ENCODE measurements at places on chromosomes 3 and 15.

DNA sequence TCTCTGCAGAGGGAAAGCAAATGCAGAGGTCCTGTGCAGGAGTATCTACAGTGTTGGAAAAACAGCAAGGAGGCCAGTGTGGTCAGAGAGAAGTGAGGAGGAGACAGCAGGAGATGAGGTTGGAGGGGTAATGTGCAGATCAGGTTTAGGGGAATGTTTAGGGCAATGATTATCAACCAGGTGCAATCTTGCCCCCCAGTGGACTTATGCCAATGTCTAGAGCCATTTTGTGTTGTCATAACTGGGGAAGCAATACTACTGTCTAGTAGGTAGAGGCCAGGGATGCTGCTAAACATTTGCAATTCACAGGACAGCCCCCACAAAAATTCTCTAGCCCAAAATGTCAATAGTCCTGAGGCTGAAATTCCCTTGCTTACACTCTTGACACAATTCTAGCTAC lies 13.1 kb downstream of the CCDC191 start:
- DNase-seq, result no peak

- no peak for DNase-seq
Measured at GRCh38 chr15:68620721-68621527, 42.1 kb downstream of the CORO2B start.

DNA sequence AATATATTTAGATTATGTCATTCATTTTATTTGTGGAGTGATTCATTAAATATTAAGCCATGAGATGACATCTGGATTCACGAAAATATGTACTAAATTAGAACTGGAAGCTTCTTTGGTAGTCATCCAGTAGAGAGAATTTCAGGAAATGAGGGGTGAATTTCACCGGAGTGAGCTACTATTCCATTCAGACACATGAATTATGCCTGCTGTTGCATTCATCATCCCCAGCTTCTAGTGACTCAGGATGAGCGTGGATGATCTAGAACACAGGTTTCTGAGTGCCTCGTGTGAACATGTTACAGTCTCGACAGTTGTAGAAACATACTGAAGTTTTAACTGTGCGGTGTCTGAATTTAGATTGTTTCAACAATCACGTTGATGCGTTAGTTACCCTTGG lies 42.9 kb upstream of the GABRG3 start:
- DNase-seq, result no peak

DNA sequence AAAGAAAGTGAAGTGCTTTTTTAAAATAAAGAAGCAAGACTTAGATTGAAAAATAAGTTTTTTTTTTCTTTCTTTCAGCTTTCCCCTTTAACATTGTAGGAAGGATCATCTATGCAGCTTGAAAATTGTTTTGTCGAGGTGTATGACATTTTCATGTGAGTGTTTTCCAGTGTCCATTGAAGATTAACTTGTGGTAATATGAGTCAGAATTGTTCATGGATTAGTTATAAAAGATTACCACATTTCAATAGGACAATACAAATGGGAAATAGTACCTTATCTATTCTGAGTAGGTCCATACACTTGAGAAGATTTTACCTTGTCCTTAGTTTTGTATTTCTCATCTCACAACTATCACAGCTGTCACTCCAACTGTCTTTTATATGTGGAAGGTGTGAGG lies 1234.7 kb downstream of the NSUN3 start:
- DNase-seq, result no peak

DNA sequence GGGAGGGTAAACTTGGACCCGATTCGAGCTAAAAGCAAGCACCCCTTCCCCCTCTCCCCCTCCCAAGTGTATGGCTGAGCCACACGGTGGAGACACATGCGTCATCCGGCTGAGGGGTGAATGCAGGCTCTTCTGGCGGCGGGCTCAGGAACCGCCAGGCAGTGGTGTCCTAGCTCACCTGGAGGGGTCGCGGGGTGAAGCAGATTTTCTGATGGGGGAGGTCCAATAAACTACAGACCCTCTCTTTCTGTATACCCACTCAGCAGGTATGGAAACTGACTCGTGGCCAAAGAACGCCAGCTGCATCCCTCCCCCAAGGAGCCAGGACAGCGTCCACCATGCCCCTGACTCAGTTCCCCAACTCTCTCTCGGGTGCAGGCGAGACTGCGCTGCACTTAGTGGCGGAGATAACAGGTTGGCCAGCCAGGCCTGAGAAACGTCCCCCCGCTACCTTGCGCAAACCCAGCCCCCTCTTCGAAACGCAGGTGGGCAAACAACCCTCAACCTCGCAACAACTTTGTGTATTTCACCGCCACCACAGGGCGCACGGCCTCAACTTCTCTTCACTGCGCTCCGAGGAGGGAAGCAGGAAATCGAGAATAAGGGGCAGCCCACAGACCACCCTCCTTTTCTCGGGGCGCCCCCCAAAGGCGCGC lies 1.3 kb downstream of the MAGI1 start:
- no peak for DNase-seq

- no peak for DNase-seq
Measured at GRCh38 chr15:80414546-80415357, 10.6 kb downstream of the ARNT2 start.

- no peak for DNase-seq
Measured at GRCh38 chr3:55664387-55664786, 177.3 kb upstream of the WNT5A start.

- DNase-seq, result no peak
Measured at GRCh38 chr15:35757361-35757760, 211.4 kb upstream of the DPH6 start.

- DNase-seq, result peak; percentile 59
Measured at GRCh38 chr3:15055019-15055557, 10.0 kb downstream of the MRPS25 start.

DNA sequence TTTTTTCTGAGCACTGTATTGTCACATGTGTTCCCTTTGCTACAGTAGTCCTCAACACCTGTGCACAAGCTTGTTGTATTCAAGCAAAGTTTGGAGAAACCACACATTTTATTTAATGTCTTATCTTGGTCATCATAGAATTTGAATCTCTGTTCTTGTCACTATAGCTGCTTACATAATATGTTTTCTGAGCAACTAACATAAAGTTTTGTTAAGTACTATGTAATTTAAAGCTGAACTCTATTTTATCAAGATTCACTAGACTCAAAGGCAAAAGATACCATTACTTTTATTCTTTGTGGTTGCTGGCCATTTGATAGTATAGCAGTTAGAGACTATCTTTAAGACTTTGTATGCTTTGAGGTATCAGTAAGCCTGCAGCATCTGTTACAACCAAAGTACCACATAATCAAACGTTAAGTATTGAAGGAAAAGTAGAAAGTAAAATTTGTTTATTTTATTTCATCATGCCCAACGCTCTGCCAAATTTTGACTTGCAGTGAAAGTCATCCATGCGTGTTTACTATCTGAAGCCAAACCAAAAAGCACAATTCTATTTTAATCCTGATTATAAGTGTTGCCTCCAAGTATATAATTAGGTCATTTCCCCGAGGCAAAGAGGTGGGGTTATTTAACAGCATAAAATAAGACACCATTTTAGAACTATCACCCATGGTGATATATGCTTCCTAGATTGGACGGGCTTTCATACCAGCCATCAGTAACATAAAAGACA lies 10.3 kb upstream of the ABHD10 start:
- DNase-seq, result no peak

- no peak for DNase-seq
Measured at GRCh38 chr15:77617476-77618230, 15.1 kb downstream of the LINGO1 start.

GRCh38 chr3:46395210-46395661 lies 11.6 kb downstream of the CCR5AS start:
- no peak for DNase-seq

DNA sequence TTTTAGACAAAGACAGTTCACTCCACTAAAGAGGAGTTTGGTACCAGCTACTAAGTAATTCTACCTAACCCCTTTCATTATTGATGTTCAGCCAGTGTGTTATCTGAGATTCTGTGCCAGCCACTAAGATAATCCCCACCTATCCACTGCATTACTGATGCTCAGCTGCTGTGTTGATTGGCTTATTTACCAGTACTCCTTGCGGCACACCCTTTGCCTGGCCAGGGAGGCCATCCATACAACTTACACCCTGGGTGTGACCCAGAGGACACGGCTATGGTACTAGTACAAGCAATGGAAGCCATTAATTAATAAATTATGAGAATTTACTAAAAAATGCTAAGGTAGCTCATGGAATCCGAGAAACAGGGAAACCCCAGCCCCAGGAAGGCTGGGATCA lies 290.7 kb upstream of the CTNNB1 start:
- DNase-seq, result no peak

DNA sequence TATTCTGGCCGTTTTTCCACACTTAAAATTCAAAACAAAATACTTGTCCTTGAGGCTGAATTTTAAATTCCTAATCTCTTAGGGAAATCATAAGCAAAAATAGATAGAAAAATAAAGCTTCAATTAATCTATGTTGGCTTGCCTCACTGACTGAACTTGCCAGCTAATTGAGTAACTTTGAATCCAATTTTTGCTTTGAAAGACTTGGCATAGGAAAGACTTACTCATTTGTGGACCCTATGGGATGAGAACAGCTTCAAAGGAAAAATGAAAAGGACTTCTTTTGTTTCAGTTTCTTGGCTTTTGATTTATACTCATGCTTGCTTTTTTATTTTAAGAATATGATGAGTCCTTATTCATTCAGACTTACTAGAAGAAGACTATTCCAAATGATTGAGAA lies 370.7 kb upstream of the RARB start:
- DNase-seq, result no peak

GRCh38 chr3:150681057-150681456 lies 22.7 kb downstream of the ERICH6 start:
- no peak for DNase-seq

DNA sequence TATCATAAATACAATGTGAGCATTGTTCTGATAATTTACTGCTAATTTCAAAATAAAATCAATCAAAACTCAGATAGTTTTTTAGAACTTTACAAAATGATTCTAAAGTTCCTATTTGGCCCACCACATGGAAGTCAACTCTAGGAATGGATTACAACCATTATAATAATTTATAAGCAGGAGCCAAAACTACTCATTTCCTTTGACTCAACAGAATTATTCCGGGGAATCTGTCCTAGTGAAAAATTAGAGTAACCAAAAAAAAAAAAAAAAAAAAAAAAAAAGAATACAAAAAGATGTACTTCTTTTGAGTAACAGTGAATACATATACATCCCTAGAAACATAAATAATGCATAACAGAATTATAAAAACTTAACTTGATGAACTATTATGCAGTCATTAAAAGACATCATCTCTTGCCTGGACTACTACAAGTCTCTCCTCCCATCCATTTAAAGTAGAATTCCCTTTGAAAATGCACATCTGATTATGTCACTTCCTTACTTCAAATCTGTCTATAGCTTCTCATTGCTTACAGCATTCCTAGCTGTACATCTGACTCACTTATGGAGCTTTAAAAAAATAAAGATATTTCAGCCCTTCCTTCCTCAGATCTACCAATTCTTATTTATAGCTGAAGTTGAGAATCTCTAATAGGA lies 43.4 kb downstream of the HDGFL3 start:
- no peak for DNase-seq

DNA sequence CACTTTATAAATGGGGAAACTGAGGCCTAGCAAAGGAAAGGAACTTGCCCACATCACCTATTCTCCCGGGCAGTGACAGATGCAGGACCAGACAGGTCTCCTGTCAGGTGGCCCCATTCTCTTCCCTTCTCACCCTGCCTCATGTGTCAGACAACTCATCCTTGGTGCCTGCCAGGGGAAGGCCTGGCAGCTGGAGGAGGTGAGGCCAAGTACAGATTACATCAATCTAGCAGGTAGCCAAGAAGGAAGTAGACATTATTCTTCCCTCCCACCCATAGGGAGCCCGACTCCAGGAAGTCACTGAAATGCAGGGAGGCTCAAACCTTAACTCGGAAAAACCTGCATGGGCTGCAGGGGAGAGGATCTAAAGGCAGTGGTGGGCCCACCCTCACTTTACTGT lies 39.6 kb downstream of the DAPK2 start:
- DNase-seq, result no peak

DNA sequence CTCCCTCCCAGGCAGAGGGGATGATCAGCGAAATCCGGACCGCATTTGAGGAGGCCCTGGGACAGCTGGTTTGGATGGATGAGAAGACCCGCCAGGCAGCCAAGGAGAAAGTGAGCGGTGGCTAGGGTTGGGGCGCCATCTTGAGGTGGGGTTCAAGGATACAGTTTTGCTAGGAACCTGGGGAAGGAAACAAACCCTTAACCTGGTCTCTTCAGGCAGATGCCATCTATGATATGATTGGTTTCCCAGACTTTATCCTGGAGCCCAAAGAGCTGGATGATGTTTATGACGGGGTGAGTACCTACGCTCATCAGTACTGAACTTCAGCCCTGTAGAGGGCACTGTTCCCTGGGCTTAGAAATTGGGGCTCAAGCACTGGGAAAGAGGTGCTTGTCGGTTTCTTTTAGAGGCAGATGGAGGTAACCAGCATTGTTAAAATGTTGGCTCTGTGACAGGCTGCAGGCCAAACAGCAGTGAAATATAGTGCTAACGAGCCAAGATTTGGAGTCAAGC lies 9.6 kb upstream of the PSMD2 start:
- DNase-seq, result peak; percentile 48

- DNase-seq, result no peak
Measured at GRCh38 chr3:56131974-56132590, 336.2 kb downstream of the ERC2 start.

DNA sequence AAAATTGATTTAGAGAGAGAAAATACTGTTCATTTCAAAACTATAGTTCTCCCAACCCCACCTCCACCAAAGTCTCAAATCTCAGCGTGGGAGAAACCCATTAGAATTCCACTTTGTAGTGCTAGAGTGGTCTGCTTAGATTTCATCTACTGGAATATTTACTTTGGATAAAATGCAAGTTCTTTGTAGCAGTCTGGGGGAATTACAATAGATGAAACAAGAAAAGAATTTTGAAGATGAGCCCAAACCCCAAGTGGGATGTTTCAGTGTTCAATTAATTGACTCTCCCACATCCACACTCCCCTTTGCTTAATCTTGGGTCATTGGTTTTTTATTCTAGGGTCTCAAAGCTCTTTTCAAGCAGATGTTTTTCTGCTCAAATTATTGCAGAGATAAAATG lies 97.8 kb downstream of the RPL22L1 start:
- no peak for DNase-seq

DNA sequence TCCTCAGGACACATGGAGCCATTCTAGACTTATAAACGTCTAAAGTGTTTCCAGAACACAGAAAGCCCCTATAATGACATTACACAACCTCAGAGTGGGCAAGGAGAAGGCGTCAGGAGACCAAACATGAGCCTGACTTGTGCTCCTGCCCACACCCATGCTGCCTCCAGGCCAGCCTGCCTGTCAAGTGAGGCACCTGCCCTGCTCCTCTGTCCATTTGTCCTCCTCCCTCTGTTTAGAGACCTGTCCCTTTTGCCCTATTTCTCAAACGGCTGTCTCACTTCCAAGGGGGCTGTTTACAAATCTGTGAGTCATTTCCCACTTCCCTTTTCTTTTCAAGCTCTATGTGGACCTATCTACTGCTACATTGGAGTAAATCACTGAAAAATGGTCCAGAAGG lies 21.0 kb downstream of the ZDHHC3 start:
- DNase-seq, result no peak

DNA sequence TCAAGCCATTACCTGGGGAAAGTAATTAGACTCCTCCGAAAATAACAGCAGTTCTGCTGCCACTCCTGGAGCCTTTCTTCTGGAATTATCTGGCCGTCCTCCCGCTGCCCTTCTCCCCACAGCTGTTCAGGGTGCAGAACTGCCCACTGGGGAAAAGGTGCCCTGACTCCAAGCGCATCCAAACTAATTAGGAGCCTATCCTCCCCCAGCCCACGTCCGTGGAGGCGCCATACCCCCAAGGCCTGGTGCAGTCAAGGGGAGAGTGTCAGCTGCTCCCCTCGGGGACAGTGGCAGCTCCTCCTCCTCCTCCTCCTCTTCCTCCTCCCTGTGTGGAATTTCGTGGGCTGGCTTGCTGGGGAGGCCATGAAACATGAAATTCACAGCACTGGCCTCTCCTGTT lies 177.2 kb downstream of the XXYLT1 start:
- no peak for DNase-seq
